ENCODE measurements at places on chromosomes 4 and X.

GRCh38 chr4:54077812-54078211 is 13.4 kb upstream of the CHIC2 start:
- no peaks in the 10 kb centered on the region for H3K4me1 ChIP-seq
- H3K36me3 ChIP-seq = no peaks in the 10 kb centered on the region
- no peak overlapping the region for H3K27ac ChIP-seq

- no peak overlapping the region for H3K27ac ChIP-seq
- no peaks in the 10 kb centered on the region for H3K27me3 ChIP-seq
- no peak overlapping the region for H3K4me3 ChIP-seq
Observed at GRCh38 chrX:44244008-44244407, 99.5 kb downstream of the EFHC2 start.

DNA sequence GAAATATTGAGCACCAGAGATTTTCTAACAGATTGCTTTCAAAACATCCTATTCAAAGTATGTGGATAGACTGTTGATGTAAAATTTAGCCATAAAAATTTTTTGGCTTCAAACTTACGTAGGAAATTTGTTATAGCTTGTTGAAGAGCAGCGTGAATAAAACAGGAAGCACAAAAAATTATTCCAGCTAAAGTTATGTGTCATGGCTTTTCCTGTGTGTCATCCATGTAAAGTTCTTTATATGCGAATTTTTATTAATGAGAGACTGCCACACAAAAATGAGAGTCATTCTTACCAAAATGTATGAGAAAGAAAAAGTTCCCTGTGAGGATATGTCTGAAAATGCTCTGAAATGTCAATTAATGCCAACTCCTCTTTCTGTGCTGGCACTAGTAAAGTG is 19.5 kb downstream of the EPGN start:
- H3K4me1 ChIP-seq = no peaks in the 10 kb centered on the region
- no peak for DNase-seq
- H3K27ac ChIP-seq = no peak overlapping the region
- no peak overlapping the region for H3K4me3 ChIP-seq

GRCh38 chr4:181860157-181860556 is 383.0 kb upstream of the TENM3 start:
- H3K36me3 ChIP-seq = no peaks in the 10 kb centered on the region
- no peaks in the 10 kb centered on the region for H3K27me3 ChIP-seq
- H3K27ac ChIP-seq = no peak overlapping the region
- no peak overlapping the region for H3K4me3 ChIP-seq
- no peaks in the 10 kb centered on the region for H3K4me1 ChIP-seq

- no peak for DNase-seq
- no peaks in the 10 kb centered on the region for H3K27me3 ChIP-seq
Observed at GRCh38 chr4:15736514-15737050, 33.7 kb downstream of the BST1 start.

GRCh38 chrX:57737881-57738280 is 57.8 kb upstream of the NLRP2B start:
- H3K27ac ChIP-seq = no peak overlapping the region
- no peaks in the 10 kb centered on the region for H3K36me3 ChIP-seq
- no peak for DNase-seq

DNA sequence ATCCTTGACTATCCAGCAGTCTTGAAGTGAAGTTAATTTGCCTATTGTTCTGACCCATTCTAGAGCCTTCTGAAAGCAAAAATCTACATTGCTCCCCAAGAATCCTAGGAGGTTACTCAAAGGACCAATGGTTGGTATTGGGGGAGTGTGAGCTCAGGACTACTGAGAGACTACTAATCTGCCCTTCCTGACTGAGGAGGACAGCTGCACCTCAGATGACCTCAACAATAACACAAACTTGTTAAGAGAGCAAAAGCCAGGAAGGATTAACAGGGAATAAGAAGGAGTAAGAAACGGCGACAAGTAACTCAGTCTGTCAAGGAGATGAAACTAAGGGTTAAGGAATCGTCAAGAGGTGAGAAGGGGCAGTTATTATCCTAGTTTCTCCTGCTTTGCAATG is 43.4 kb downstream of the IDS start:
- H3K36me3 ChIP-seq = no peaks in the 10 kb centered on the region
- H3K27me3 ChIP-seq = no peaks in the 10 kb centered on the region
- no peak overlapping the region for H3K4me3 ChIP-seq
- no peaks in the 10 kb centered on the region for H3K4me1 ChIP-seq
- DNase-seq = no peak

- no peaks in the 10 kb centered on the region for H3K27me3 ChIP-seq
- H3K27ac ChIP-seq = no peak overlapping the region
- DNase-seq = no peak
- H3K36me3 ChIP-seq = no peaks in the 10 kb centered on the region
Observed at GRCh38 chr4:153725136-153725830, 34.5 kb downstream of the RNF175 start.

DNA sequence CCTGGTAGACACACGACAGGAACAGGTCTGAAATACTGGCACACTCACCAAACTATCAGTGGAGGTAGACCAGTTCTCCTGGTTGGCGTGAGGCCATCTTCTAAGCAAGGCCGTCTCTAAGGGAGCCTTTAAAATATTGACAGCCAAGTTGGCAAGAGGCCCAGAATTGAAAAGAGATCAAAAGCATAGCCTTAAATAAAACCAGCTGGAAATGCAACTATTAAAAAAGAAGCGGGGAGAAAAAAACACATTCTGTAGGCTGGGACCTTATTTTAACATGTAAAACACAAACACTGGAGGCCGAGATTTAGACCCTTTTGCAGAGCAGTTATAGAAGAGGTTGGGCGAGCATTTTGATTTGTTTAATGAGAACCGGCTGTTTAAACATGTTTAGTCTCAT is 233.0 kb upstream of the CLNK start:
- no peaks in the 10 kb centered on the region for H3K4me1 ChIP-seq
- H3K27me3 ChIP-seq = no peaks in the 10 kb centered on the region
- H3K4me3 ChIP-seq = no peak overlapping the region
- no peak overlapping the region for H3K27ac ChIP-seq

GRCh38 chrX:34404386-34405070 is 252.6 kb downstream of the TMEM47 start:
- H3K36me3 ChIP-seq = no peaks in the 10 kb centered on the region
- no peak overlapping the region for H3K27ac ChIP-seq
- H3K4me3 ChIP-seq = no peak overlapping the region
- no peaks in the 10 kb centered on the region for H3K4me1 ChIP-seq

Data from upper lobe of right lung (tissue), 1 donor.